ENCODE measurements at places on chromosomes 2 and 18.

GRCh38 chr2:7190587-7191324 is 273.5 kb downstream of the RNF144A start:
- DNase-seq, result peak; percentile 9

DNA sequence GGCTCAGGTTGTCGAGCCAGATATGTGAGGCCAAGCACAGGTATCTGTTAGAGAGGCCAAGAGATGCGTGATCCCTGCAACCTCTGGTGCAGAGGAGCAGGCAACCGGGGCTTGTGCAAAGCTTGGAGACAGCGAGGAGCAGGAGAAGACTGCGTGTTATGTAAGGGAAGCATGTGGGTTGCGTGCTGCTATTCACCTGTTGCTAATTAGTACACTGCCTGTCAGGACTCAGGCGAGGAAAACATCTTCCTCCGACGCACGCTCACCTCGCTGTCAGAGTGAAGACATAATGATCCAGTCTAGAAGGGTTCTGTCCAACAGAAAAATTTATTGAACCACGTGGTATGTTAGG is 102.5 kb downstream of the HNRNPLL start:
- DNase-seq, result no peak

DNA sequence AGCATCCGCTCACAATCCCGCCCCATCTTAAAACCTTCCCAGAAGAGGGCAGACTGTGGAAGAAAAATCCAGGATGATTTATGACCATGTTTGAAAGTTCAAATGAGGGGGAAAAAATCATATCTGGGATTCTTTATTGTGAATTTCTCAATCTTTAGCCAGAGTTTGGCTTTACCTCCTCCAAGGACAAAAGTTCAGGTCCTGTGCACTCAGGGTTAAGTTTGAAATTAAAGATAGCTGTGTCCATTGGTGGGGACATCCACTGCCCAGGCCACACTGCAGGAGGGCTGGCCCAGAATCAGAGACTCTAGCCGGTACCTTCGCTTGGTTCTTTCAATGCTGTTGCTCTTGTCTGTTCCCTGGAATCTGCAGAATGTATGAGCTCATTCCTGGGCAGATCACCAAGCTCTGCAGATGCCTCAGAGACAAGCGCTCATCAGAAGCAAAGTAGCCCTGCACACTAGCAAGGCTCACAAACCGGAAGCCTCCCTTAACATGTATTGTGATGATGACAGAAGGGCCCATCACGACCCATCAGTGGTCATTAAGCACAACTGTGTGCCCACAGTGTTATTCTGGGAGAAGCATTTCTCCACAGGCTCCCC is 375.3 kb upstream of the KLHL29 start:
- peak; percentile 1 for DNase-seq

DNA sequence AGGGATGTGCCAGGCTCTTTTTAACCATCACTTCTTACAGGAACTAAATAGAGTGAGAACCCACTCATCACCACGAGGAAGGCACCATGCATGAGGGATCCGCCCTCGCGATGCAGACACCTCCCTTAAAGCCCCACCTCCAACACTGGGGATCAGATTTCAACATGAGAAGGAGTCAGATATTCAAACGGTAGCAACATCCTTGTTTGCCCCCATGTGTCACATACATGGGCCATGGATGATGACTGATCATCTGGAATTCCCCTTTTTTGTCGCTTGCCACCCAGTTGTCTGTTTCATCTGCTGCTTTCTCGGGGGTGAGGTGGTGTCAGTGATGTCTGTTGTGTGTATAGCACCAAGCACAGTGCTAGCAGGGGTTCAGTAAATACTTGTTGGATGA is 57.9 kb downstream of the NCK2 start:
- DNase-seq, result no peak

GRCh38 chr18:9419956-9420631 is 55.2 kb upstream of the RALBP1 start:
- peak; percentile 17 for DNase-seq

- DNase-seq, result no peak
Measured at GRCh38 chr18:79625195-79625923, 54.2 kb upstream of the CTDP1 start.

GRCh38 chr18:39959839-39960238 is 1995.2 kb upstream of the PIK3C3 start:
- DNase-seq, result peak; percentile 40

- no peak for DNase-seq
Measured at GRCh38 chr2:37907501-37908225, 17.4 kb upstream of the RMDN2 start.

- no peak for DNase-seq
Measured at GRCh38 chr18:50428531-50429206, 53.8 kb downstream of the SKA1 start.

DNA sequence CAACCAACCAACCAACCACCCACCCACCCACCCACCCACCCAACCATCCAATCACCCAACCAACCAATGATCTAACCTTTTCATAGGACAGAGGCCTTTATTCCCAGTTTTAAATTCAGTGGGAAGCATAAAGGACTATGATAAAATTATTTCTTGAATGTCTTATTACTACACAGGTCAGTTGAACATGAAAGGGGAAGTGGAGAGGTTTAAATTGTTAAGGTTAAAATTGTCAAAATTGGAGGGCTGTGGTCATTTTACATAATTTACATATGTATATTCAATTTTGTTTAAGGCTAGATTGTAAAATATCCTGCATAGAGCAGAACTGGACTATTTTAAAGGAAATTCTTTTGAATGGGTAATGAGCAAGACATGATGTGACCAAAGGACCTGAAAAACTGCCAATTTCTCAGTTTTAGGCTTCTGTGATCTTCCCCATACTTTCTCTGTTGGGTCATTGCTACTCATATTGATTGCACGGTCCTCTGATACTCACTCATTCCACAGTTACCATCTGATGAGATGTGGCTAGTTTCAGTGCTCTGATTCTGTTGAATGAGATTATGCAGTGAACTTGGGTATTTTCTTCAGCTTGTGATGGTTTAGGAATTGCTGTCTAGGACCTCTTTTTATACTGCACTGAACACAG is 127.4 kb downstream of the PLCL1 start:
- no peak for DNase-seq

DNA sequence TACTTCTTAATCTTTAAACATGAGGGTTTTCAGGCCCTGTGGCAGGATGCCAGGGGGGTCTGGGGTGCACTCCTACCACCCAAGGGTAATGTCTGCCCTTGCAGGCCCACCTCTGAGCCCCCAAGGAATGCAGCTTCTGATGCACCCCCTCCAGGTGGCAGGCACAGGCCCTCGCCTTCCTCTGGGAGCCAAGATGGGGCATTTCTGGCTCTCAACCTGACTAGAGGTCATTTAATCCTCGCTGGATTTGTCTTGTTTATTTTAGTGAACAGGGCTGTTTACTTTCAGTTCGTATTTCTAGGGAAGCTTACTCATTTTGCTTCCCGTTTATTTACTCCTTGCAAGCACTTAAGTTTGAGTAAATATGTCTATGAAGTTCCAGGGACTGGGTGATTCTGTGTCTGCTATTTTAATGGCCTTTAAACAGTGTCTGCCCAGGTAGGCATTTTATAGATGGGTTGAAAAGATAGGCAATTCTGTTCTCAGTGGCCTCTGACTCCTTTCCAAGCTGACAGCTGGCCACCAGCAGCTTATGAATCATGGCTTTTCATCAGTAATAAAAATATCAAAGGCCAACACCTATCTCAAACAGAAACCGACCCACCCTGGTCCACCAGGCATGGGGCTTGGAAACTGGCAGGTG is 11.1 kb upstream of the DNPEP start:
- DNase-seq, result no peak

GRCh38 chr18:48575658-48576456 is 37.0 kb downstream of the CTIF start:
- DNase-seq, result peak; percentile 90

DNA sequence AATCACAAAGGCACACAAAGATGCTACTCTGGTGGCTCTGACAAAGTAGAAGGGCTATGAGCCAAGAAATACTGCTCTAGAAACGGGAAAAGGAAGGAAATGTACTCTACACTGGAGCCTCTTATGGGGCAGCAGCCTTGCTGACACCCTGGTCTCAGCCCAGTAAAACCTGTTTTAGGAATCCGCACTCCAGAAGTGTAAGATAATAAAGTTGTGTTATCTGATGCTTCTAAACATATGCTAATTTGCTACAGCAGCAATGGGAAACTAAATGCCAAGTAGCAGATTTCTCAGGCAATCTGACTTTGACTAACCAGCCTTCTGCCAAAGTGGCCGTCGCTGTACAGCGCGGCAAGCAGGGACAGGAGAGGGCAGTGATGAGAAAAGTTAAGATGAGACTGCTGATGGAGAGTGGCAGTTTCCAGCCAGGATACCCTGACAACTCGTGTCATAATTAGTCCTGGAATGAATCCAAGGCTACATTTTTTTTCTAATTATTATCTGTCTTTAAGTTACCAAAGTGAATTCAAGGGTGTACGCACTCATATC is 99.0 kb downstream of the NETO1 start:
- DNase-seq, result no peak
